ENCODE measurements at places on chromosomes 2 and 18.

DNA sequence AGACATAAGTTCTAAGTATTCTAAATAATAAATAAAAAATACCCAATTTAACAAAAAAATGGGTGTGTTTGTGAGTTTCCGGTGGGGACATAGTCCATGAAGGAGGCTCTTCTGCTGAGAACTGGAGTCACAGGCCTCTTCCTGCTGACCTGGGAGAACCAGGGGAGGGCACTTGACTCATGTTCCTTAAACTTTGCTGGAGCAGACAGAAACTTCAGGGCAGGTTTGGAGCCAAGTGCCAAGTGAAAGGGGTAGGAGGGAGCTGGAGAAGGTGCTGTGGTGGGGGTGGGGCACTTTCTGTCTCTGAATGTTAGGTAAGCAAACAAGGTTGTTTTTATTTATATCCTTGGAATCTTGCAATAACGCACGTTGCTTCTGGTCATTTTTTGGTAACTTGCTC, 78.8 kb upstream of the TTN start:
- no peak for DNase-seq

DNA sequence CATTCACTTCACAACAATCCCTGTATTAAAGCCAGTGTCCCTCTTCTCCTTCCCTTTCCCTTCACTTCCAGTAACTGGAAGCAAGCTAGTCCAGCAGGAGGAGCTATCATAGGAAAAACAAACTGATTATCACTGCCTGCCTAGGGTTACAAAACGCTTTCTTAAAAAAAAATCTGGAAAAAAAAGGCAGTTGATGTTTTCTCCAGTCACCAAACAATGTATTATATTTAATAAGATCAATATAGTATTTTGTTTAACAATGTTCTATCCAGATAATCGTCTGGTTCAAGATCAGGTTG, 78.8 kb upstream of the ITGB6 start:
- DNase-seq: no peak

GRCh38 chr18:49520661-49521145, 33.7 kb upstream of the C18orf32 start:
- DNase-seq: peak; percentile 69

- DNase-seq: no peak
These were observed 43.1 kb downstream of the INHBB start for GRCh38 chr2:120389036-120389391.

DNA sequence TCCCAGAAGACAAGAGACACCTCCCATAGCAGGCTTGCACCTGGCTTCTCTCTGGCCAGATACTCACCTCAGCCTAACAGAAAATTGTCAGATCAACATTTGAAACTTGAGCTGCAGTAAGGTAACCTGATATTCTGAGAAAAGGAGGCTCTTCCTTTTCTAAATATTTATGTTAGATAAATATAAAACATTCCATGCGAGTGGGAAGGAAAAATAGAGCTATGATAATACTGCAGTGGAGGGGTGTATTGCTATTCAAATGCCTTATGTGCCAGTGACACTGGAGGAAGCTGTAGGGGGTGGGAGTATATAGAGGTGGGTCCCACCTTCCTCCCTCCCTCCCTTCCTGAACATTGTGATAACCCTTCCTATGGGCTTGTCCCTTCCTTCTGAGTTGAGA, 515.5 kb upstream of the CHAC2 start:
- DNase-seq: no peak

DNA sequence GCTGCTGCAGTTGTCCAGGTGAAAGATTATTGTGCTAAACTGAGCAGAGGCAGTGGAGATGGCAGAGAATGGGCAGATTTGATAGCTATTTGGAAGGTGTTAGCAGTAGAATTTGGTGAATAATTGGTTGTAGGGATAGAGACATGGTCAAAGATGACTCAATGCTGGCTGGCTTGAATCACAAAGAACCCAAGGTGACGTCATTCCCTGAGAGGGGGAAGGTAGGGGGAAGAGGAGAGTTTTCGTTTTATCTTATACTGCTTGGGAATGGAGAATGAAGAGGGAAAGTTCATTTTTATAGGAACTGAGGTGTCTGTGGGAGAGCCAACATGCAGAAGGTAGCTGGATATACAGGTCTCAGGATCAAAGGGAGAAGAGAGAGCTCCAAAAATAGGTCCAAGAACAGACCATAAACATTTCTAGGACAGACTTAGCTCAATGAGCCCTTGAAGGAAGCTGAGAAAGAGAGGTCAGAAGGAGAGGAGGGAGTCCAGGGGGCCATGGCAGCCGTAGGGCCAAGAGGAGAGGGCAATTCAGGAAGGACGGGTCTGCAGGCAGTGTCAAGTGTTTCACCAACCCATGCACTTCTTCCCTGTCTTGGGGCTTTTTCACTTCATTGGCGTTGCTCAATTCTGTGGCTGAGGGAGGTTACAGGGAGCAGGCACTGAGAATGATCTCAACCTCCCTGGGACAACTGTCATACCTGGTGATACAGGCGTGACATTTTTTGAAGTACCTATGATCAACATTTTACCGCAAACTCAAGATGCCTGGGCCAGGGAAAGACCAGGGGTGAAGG, 281.3 kb downstream of the TDRD15 start:
- DNase-seq: peak; percentile 21

GRCh38 chr2:25043241-25043867, 1.5 kb downstream of the EFR3B start:
- peak; percentile 86 for DNase-seq

DNA sequence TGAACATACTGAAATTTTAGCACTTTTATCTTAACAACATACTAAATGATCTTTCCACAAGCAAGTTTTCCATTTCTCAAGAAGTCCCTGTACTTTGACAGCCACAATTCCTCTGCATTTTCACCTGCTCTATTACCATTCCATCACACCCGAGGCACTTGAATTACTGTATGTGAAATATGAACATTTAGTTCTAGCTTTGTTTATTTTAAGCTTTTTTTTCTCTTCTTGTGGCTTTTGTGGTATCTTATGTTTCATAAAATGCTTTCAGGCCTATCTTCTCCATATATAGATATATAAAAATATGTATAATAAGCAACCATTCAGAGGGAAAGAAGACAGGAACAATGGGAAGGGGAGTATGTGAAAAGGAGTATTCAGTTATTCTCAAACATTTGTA, 693.9 kb downstream of the SATB2 start:
- no peak for DNase-seq

- DNase-seq: peak; percentile 86
These were observed 404.4 kb downstream of the SOCS6 start for GRCh38 chr18:70693246-70693645.

- no peak for DNase-seq
These were observed 462.7 kb upstream of the CDH20 start for GRCh38 chr18:60870261-60871153.

DNA sequence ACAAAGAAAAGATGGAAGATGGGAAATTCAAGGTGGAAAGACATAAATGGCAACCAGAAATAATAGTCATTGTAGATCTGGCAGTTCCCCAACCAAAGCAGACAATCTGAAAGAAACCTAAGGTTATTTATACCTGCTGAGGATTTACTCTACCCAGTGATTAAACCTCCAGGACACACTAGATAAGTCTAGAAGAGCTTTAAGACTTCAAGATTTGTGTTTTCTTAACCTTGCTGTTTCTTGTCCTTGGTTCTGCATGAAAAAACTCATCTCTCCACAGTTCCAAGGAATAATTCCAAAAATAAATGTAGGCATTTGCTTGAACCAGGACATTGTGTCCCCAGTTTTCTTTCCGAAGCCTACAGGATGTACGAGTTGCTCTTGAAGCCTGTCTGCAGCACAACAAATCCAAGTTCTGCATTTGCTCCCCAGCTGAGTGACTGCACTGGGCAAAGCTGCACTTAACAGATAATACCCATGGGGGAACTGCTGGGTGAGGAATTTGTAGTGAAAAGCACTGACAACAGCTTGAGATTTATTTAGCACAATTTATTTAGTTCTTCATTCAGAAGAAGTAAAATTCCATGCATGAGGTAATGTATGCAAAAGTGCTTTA, 19.8 kb downstream of the DTNA start:
- peak; percentile 52 for DNase-seq

DNA sequence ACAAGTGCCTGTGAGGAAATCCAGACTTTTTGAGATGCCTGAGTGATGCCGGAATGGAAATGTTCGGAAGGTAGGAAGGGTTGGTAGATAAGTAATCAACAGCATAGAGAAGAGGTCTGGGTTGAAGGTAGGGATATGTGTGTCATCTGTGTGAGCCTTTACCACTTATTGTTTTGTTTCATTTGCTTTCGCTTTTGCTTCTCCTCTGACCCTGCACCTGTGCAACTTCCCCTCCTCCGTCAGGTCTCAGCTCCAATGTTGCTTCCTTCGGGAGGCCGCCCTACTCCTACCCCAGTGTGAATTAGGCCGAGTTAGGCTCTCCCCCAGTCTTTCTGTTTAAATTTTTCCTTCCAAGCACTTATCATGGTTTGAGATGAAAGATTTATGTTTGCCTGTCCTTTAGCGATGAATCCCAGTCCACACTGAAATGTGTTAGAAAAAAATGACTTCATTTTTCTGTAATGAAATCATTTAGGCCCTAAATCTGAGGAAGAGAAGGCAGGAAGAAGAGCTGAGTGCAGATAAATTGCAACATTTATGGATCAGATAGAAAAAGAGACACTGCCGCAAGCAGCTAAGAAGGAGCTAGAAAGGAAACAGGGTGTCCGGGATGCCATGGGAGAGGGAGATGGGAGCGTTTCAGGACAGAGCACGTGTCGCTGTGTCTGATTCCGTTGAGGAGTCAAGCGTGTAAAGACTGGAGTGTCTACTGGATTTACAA, 139.6 kb upstream of the PELI1 start:
- DNase-seq: no peak

GRCh38 chr2:169363560-169364150, 1.3 kb upstream of the LRP2 start:
- DNase-seq: no peak

- no peak for DNase-seq
These were observed at the start of gene CDH19 for GRCh38 chr18:66603941-66604627. TSS of gene CDH19 (minus strand) at chr18:66604090. CDS start at chr18:66572204, 31,886 bp downstream.

- no peak for DNase-seq
These were observed 126.0 kb downstream of the SP100 start for GRCh38 chr2:230541934-230542380.

DNA sequence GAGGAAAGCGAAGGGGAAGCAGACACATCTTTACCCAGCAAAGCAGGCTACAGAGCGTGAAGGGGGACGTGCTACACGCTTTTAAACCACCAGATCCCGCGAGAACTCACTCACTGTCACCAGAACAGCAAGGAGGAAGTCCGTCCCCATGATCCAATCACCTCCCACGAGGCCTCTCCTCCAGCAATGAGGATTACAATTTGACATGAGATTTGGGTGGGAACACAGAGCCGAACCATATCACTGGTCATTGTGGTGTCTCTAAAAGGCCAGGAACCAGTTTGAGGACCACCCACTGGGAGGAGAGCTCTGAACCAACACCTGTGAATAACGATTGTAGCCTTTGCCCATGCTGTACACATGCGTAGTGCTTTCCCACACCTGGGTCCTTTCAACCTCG, 116.6 kb upstream of the FAM136A start:
- DNase-seq: no peak

DNA sequence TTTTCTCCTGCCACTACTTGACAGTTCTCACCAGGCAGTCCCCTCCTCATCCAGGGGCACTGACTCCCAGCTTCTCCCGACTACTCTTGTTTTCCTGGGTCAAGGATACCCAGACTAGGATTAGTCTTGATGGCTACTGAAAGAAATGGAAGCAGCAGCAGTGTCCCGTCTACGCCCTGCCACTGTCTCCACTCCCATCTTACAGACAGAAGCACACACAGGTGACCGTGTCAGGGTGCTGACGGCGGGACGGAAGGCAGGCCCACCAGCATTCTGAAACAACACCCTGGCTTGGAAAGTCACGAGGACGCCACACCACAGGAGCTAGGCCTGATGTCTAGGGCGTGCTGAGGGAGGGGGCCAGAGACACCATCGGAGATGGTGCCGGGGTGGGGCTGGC, 82.9 kb downstream of the KCTD1 start:
- no peak for DNase-seq

- peak; percentile 22 for DNase-seq
These were observed 349.8 kb downstream of the RBM43 start for GRCh38 chr2:150911766-150912280.

DNA sequence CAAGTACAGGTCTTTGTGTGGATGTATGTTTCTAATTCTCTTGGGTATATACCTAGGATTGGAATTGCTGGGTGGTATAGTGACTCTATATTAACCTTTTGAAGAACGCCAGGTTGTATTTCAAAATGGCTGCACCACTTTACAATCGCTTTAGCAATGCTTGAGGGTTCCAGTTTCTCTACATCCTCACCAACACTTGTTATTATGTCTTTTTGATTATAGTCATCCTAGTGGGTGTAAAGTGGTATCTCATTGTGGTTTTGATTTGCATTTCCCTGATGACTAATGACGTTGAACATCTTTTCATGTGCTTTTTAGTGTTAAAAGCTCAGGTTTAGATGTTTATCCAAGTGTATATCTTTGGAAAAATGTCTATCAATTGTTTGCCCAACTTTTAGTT, 39.5 kb downstream of the CTIF start:
- no peak for DNase-seq

- no peak for DNase-seq
These were observed 11.7 kb downstream of the COLEC11 start for GRCh38 chr2:3606370-3607201.

DNA sequence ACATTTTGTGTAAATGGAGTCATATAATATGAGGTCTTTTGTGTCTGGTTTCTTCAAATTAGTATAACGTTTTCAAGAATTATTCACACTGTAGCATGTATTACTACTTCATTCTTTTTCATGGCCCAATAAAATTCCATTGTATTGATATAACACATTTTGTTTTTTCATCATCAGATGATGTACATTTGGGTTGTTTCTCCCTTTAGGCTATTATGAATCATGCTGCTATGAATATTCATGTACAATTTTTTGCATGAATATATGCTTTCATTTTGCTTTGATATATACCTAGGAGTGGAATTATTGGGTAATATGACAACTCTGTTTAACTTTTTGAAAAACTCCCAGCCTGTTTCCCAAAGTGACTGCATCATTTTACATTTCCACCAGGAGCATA, 220.2 kb downstream of the NR4A2 start:
- DNase-seq: no peak

DNA sequence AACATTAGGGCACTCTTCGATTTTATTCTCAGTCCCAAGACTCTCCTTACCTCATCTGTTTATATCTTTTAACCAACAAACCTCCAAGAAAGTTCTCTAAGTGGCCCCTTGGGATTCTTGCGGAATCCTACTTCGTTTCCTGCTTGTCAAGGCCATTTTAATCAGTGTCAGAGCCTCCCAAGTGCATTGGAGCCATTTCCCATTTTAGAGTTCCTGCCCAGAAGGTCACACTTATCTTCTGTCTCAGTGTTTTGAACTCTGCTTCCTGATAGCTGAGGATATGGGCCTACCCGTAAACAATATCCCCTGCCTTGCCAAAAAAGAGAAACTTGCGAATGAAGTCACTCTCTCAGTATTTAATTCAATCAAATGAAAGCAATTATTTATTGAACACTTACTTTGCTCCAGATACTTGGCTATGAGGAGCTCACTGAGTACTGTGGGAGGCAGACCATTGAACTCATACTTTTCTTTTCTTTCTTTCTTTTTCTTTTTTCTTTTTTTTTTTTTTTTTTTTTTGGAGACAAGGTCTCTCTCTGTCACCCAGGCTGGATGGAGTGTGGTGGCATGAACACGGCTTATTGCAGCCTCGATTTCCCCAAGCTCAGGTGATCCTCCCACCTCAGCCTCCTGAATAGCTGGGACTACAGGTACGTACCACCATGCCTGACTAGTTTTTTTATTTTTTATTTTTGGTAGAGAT, 5.7 kb upstream of the NOSTRIN start:
- peak; percentile 52 for DNase-seq

GRCh38 chr2:170873035-170873692, 55.9 kb upstream of the GORASP2 start:
- peak; percentile 78 for DNase-seq
